Retina (tissue), 1 donor: ENCODE measurements at places on chromosomes 11 and 22.

- no peak for DNase-seq
Measured at GRCh38 chr11:46649180-46649738, 31.9 kb downstream of the ATG13 start.

- no peak for DNase-seq
Measured at GRCh38 chr11:44290208-44290607, 19.7 kb downstream of the ALX4 start.

DNA sequence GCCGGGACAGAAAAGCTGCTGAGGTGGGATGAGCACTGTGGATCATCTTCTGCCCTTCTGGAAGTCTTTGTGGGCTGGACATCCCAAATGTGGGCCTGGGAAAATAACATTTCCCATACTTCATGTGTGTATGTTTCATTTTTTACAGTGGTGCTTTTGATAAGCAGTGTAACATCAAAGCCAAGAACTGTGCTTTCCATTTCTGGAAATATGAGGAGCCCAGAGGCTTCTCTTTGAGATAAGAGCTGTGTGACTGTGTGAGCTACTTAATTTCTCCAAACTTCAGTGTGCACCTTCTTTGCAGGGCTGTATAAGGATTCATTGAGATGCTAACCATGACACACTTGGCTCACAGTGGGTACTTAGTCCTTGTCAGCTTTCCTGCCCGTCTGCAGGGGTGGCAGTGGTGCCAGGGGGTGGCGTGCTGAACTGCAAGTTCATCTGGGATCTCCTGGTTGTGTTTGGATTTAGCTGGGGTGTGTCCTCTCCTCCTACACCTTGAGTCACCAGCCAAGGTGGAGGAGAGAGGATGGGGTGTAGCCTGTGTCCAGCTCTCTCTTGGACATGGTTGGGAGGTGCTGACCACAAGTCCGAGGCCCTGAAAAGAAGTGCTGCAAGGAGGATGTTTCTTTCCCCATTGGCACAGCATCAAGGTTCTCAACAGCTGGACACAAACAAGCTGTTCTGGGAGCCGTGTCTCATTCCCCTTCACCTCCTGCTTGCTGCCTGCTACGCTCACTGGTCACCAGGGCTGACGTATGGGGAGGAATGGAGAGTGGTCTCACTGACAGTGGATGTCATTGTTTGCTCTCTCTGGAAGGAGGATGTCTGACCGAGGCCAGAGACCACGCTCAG, 139.4 kb downstream of the TEAD1 start:
- DNase-seq, result no peak

- peak; percentile 89 for DNase-seq
Measured at GRCh38 chr22:18024276-18024939, at the start of gene MICAL3. Gene MICAL3, minus strand, starts transcription at chr22:18024561. Its CDS starts 117,749 bp downstream, at chr22:17906812.

- no peak for DNase-seq
Measured at GRCh38 chr11:8871962-8872361, 39.0 kb upstream of the AKIP1 start.
